Effector memory CD8-positive, alpha-beta T cell (primary cell): ENCODE measurements at places on chromosomes 13 and 19.

- DNase-seq, result no peak
These were observed 35.0 kb downstream of the AMER2 start for GRCh38 chr13:25136880-25137787.

GRCh38 chr13:44107357-44108121, 227.8 kb downstream of the LACC1 start:
- DNase-seq, result no peak

GRCh38 chr13:114022876-114023275, 49.0 kb upstream of the C13orf46 start:
- DNase-seq, result no peak

DNA sequence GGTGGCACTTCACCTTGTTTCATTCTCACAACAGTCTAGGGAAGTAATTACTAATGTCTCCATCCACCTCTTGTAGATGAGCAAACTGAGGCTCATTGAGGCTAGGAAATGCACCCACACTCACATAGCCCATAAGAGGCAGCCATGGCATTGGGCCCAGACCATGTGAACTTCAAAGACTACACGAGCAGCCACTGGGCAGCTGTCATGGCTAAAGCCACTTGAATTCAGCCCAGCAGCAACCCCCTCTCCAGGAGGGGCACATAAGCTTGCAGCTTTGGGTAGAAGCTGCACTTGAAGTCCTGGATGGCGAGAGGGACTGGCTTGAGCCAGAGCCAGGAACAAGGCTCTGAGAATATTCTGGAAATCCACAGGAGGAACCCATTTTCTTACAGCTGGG, 13.4 kb downstream of the ALOX5AP start:
- no peak for DNase-seq

DNA sequence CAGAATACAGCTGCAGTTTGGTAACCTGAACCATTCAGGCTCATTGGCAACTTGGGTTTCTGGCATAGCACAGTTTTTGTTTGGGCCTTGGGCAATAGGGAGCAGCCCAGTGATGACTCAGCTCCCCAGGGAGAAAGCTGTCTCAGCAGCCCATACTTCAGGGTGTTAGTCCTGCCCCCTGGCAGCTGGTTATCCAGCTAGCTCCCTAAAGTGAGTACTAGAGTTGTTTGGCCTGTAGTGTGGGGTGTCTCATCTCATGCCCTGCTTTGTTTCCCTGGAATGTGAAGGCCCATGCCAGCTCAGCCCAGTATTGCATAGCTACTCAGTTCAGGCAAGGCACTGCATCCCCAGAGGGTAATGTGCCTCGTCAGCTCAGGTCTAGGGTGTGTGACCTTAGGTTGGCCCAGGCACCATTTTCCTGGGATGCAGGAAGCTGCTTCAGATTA, 18.2 kb upstream of the ZNF543 start:
- DNase-seq, result no peak

- no peak for DNase-seq
These were observed 2.2 kb downstream of the BST2 start for GRCh38 chr19:17402982-17403855.

- no peak for DNase-seq
These were observed 19.5 kb downstream of the CHST8 start for GRCh38 chr19:33641261-33641660.

DNA sequence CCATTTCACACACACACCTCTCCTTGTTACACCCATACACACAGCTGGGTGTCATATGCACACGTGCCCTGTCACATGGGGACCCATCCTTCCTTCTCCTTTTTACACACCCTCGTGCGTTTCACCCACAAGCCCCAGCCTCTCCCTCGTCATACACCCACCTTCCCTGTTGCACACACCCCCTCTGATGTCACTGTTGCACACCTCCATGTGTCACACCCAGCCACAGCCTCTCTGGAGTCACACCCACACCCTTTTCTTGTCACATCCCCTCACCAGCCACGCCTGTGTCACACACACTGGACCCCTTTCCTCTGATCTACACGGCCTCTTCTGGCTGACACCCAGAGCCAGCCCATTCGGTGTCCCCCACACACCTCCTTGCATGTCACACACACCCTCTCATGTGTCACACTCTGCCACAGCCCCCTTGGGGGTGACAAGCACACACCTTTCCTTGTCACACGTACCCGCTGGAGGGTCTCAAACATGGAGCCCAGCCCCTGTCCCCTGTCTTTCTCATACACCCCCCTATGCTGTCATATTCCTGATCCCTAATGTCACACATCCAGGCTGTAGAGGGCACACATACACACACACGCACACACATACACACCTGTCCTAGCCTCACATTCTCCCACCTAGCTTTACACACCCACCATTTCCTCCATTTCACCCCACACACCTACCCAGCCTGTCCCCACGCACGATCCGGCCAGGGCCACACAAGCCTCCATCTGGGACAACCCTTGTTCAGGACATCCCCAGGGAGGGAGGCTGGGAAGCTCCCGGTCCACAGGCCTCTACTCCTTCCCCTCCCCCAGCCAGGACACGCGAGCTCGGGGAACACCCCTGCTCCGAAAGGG, 1.4 kb downstream of the NOVA2 start:
- DNase-seq, result no peak

DNA sequence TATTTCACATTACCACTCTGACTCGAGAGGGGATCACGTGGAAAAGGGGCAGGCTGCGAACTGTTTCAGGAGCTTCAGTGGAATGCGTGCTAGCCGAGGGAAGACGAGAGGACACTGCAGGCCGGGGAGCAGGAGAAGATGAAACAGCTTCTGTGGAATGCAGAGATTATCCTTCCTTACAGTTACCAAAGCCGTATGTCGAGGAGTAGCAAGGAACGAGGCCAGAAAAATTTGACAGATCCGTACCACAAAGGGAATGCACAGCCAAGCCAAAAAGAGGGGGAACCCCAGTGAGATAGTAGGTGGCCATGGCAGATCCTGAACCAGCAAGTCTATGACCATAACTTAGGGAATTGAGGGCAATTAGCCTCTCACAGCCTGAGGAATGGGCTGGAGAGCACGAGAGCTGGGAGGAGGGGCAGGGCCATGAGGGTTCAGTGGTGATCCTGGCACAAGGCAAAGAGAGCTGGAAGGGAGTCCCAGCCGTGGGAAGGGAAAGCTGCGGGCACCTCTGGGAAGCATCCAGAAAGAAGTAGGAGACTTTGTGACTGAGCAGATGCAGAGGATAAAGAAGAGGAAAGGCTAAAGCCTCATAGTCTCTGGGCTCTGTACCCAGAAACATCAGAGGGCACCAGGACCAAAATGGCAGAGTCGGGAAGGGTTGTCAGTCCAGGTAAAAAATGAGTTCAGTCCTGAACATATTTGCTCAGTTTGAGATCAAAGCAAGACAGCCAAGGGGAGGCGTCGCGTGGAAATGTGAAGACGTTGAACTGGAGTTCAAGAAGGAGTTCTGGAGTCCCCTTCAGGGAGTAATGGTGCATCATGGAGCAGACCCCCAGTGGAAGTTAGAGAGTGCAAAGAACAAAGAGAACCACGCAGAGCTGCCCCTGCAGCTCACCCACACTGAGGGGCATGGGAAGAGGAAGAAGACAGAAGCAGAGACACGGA, 5.1 kb downstream of the COL4A1 start:
- no peak for DNase-seq

DNA sequence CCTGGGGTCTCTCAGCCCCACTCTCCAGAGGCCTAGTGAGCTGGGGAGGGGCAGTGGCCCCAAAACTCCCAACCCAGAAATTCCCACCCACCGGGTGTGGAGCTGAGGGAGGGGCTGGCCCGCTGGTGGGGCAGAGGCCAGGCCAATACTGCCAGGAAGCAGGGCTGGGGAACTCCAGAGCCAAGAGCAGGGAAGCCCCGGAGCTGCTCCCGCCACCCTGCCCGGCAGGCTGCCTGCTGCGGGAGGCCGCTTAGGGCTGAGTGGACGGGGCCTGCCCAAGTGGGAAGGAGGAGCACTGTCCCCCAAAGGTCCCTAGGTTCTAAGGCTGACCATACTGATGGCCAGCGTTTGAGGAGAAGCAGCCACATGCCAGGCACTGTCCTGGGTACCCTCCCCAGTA, 13.0 kb upstream of the RELB start:
- no peak for DNase-seq

DNA sequence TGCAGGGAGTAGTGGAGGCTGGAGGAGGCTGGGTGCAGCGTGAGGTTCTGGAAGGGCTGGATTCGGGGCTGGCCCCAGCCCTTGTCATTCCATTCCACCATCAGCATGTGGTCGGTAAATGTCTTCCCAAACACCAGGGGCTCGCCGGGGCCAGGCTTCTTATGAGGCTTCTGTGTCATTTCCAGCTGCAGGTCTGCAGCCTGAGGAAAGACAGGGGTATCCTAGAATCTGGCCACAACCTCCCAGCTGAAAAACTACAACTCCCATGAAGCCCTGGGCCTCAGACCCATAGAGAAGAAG, 4.4 kb downstream of the BCAT2 start:
- peak; percentile 41 for DNase-seq

- no peak for DNase-seq
These were observed 21.6 kb downstream of the VSTM1 start for GRCh38 chr19:54041969-54042606.

DNA sequence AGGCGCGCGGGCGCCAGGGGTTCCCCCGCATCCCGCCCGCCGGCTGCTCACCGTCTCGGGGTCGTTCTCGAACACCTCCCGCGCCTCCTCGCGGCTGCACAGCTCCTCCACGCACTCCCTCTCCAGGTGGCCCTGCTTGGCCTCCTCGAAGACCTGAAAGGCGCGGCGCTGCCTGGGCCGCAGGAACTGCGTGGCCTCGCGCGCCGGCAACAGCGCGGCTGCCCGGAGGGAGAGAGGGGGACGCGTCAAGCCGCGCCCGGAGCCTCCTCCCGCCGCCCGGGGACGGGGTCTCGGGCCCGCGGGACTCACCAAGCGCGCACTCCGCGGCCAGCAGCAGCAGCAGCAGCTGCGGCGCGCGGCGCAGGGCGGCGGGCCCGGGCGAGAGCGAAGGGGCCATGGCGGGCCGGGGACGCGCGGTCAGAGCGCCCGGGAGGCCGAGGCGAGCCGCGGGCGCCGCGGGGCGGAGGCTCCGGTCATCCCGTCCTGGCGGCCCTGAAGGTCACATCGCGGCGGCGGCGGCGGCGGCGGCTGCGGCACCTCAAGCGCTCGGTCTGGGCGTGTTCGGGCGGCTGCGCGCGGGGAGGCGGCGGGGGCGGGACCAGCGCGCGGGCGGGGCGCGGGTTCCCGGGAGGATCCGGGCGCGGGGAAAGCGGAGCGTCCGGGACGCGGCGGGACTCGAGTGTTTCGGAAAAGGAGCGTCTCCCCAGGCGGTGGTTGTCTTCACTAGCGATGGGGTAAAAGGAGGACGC, at the start of gene GAS6:
GAS6 (minus strand) TSS at position 553 of the 749 bp plus-strand sequence; CDS start at position 397, 156 bp downstream.
- DNase-seq, result no peak

DNA sequence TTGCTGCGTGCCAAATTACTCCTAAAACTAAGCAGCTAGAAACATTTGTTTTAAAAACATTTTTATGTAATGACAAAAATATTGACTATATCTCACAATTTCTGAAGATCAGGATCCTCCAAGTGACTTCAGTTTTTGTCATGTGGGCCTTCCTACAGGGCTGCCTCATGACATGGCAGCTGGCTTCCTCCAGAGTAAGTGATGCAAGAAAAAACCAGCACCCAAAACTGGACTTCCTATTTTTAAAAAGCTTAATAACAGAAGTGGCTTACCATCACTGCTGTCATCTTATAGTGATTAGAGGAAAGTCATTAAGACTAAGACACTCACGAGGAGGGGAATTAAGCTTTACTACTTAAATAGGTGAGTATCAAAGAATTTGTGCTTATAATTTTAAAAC, 681.7 kb downstream of the PCDH17 start:
- DNase-seq, result no peak

- no peak for DNase-seq
These were observed 3.5 kb downstream of the HS6ST3 start for GRCh38 chr13:96093296-96094006.

GRCh38 chr13:22285867-22286266, 615.0 kb downstream of the FGF9 start:
- no peak for DNase-seq

DNA sequence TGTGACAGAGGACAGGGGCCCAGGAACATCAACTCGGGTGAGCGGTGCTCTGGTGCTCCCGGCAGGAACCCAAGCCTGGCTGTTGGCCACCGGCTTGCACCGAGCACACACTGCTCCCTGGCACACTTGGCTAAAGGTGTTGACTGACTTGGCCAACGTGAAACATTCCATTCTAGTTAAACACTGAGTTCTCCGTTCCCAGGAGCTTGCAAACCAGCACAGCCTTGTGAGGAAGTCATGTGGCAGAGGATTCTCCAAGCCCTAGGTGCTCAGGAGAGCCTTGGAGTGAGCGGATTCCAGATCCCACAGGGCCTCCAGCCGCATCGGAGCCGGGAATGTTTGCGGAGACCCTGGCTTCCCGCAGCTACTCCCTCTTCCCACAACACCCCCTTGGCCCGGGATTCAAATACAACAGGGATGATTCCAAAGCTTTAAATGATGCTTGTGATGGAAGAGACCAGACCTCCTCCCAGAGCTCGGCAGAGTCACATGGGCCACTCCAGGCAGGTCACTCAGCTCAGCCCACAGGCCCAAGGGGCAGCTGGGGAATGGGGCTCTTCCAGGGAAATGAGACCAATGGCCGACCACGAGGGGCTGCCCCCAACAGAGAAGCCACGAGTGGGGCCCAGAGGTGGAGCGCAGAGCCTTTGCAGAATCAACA, 2.9 kb downstream of the C13orf46 start:
- no peak for DNase-seq

DNA sequence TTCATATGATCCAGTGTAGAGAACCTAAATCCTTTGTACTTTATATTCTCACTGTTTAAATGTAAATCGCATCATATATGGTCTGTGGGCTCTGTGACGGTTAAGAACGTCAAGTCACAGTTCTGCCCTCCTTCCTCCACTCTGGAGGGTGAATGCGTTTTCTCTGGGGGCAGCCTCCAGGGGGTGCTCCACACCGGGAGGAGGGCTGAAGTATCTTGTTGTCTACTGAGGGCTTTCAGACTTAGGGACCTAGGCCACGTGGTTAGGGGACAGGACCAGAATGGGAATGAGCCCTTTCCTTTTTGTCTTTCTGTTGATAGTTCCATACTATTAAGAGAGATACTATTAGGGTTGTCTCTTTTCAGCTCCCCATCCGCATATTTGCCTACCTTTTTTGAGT, 504.9 kb downstream of the FGF9 start:
- DNase-seq, result no peak
